ENCODE measurements at places on chromosomes 12 and 14.

- DNase-seq = no peak
Measured at GRCh38 chr14:93685121-93685895, 103.0 kb downstream of the PRIMA1 start.

DNA sequence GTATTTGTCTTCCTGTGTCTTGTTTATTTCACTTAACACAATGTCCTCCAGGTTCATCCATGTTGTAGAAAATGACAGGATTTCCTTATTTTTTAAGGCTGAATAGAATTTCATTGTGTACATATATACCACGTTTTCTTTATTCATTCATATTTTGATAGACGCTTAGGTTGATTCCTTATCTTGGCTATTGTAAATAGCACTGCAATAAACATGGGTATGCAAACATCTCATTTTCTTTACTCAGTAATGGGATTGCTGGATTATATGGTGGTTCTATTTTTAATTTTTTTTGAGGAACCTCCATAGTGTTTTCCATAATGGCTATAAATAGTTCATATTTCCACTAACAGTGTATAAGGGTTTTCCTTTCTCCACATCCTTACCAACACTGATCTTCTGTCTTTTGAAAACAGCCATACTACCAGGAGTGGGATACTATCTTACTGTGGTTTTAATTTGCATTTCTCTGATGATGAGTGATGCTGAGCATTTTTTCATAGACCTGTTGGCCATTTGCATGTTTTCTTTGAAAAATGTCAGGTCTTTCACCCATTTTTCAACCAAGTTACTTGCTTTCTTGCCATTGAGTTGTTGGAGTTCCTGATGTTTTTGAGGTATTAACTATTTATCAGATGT is 32.8 kb downstream of the DUSP16 start:
- DNase-seq = no peak

DNA sequence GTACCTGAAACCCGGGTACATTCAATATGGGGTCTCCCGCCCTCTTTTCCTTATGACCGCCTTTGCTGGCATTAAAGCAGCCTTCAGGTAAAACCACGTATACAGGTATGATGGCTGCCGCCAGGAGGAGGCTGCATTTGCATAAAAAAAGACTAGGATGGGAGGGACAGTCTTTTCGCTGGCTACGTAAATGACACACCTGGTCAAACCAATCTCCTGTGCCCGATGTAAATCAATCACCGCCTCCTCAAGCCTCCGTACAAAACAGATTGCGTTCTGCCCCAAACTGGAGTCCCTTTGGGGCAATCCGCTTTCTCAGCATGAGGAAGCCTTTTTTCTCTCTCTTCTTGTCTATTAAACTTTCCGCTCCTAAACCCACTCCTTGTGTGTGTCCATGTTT is 8.1 kb upstream of the ALDH1L2 start:
- no peak for DNase-seq

- no peak for DNase-seq
Measured at GRCh38 chr14:66696326-66696725, 188.4 kb downstream of the GPHN start.

DNA sequence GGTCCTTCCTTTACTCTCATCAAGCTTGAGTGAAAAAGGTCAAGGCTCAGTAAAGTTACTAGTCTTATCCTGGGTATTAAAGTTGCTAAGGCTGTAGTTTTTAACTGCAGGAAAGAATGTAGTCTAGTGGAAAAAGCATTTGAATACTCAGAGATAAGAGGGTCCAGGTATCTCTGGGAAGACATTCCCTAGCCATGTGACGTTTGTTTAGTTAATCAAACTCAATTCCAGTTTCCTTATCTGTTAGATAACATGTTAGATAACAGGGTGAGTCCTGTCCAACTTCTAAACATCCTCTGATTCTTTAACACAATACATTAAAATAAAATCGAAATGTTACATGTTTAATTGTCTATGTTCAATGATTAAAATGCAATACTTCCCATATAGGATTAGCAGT is 720.7 kb upstream of the LMO3 start:
- no peak for DNase-seq

- DNase-seq = no peak
Measured at GRCh38 chr12:21438643-21439042, 1.2 kb downstream of the PYROXD1 start.

All from effector CD4-positive, alpha-beta T cell (primary cell).